Stimulated activated CD4-positive, alpha-beta T cell treated with anti-CD3 and anti-CD28 coated beads, Interleukin-15, amount 100 ng/mL, for 1 hour (primary cell): ENCODE measurements at places on chromosomes 5 and 9.
A peak's percentile ranks its signal among the peaks of the same experiment; 100 is the strongest.

DNA sequence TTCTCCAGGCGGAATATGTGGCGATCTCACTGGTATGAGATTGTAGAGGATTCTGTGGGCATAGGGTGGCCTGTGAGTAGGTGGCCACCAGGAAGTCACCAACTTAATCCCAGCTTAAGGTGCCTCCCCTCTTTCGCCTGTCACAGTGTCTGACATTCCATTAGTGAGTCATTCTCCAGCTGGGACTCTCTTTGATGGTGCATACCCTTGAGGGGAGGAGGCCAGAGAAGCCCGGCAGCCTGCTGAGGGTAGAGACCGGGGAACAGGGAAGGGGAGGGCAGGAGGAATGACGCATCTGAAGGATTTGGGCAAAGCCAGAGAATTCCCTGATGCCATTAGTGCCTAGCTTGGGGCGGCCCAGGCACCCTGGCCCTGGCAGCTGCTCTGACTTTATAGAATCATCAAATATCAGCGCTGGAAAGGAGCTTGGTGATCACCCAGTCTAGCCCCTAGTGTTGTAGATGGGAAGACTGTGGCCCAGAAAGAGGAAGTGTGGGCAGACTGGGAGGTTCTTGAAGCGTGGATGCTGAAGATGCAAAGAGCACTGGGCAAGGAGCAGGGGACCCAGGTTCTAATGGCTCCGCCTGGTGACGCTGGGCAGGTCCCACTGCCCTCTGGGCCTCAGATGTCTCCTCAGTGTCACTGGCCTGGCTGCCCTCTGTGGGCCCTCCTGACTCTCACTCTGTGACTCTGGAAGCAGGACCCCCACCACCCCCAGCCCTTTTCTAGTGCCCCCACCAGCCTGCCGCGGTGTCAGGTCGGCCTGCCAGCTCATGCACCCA, 41.4 kb downstream of the DAB2IP start:
- DNase-seq: no peak

- no peak for DNase-seq
These were observed 4.2 kb downstream of the CTXN3 start for GRCh38 chr5:127652952-127653611.

DNA sequence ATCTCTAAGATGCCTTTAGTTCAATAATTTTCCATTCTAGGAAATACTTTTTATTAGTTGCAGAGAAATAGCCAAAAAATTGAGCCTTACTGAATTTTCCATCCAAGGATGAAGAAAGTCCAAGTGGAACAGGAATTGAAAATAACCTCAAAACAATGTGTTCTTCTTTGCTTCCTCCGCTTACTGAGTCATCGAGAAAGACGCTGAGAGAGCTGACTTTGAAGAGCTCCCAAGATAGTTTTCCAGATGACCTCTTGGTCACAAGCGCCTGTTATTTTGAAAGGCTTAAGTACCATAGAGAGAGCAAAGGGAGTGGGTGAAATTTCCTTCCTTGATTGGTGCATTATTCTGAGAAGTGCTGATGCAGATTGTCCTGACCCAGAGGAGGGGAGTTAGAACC, 253.5 kb upstream of the ATP10B start:
- DNase-seq: no peak

DNA sequence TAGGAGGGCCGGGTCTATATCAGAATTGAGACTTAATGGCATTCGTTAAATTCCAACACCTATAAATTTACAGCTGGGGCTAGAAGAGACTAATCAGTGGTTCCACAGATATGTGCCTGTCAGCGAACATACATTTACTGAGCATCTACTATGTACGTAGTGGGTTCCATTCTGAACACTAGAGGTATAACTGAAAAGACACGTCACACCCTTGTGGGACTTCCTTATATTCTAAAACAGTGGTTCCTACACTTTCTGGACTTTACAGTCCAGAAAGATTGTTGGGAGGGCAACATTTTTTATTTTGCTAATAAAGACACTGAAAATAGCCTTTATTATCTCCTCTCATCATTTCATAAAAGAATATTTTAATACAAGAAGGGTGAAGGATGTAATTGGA, 140.5 kb downstream of the SCAMP1 start:
- DNase-seq: no peak

GRCh38 chr9:78601957-78602565, 305.1 kb downstream of the PSAT1 start:
- no peak for DNase-seq

DNA sequence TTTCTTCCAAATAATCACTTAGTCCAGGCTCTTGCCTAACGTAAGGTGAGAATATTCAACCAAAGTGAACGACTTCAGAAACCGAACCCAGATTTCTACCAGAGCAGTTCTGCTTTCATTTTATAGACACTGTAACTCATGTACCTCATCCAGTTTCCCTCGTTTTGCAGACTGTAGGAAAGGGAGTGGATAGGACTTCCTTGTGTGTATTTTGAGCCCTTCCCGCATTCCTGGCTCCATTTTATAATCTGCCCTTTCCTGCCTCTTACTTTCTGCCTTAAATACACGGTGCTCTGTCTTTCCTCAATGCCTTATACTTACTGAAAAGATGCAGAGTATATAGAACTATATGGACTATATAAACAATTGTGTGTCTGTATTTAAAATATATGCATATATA, 20.8 kb downstream of the MINAR2 start:
- no peak for DNase-seq

- DNase-seq: no peak
These were observed 13.8 kb upstream of the SNX2 start for GRCh38 chr5:122761115-122761514.

DNA sequence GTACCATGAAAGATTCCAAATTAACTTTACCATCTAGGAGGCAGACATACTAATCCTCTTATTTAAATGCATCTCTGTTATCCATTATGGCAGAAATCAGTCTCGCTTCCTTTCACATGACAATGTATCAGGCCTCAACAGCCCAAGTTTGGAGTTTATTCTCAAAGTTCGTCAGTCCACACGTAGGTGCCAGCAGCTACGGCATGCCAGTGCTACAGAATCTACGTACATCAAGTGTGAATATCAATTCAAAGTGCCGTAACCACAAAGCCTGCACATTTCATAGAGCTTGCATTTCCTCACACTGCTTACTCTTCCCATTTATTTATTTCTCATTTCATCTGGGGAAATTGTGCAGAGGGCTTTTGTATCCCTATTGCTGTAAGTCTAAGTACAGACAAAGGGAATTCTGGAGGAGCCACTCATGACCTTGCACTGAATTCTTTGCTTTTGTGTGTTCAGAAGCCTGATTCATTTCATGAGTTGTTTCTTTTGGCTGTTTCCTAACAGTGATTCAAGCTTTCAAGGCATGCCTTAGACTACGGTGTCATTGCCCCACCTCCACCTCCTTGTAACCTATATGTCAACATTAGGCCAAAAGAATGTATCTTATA, 10.0 kb downstream of the ENC1 start:
- no peak for DNase-seq

- DNase-seq: no peak
These were observed 342.5 kb upstream of the MPDZ start for GRCh38 chr9:13621872-13622564.

- no peak for DNase-seq
These were observed 81.0 kb downstream of the DAPK1 start for GRCh38 chr9:87578625-87579024.

- DNase-seq: no peak
These were observed 65.2 kb downstream of the NSD1 start for GRCh38 chr5:177198738-177199137.

DNA sequence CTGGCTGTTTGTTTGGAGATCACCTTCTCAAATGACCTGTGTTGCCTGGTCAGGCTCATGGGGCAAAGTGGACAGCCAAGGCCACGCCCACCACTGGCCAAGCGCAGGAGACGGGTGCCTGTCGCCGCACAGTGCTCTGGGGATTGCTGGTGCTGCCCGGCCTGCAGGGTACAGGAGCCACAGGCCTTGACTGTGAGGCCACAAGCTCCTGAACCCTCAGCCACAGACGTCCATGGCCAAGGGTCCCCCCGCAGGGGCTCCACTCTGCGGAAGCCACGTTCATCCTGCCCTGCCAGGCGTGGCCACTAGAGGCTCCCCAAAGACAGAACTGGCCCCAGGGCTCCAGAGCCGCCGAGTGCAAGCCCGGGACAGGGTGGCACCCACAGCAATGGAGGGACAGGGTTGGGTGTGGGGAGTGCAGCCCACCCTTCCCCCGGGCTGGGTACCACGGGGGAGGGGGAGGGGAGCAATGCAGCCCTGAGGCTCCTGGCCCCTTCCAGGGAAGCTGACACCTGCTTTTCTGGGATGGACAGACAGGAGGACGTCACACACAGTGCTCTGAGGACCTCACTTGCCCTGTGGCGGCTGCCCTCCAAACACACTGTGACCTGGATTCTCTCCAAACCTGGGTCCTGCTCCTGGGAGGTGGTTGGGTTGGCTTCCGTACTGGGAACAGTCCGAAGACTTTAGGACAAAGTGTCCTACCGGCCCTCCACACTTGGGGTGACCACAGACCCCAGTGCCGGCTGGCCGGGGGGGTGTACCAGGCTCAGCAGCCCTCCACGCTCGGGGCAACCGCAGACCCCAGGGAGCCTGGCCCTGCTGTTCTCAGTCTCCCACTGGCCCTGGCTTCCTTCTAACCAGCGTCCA, 21.5 kb downstream of the TPPP start:
- DNase-seq: peak; percentile 57

DNA sequence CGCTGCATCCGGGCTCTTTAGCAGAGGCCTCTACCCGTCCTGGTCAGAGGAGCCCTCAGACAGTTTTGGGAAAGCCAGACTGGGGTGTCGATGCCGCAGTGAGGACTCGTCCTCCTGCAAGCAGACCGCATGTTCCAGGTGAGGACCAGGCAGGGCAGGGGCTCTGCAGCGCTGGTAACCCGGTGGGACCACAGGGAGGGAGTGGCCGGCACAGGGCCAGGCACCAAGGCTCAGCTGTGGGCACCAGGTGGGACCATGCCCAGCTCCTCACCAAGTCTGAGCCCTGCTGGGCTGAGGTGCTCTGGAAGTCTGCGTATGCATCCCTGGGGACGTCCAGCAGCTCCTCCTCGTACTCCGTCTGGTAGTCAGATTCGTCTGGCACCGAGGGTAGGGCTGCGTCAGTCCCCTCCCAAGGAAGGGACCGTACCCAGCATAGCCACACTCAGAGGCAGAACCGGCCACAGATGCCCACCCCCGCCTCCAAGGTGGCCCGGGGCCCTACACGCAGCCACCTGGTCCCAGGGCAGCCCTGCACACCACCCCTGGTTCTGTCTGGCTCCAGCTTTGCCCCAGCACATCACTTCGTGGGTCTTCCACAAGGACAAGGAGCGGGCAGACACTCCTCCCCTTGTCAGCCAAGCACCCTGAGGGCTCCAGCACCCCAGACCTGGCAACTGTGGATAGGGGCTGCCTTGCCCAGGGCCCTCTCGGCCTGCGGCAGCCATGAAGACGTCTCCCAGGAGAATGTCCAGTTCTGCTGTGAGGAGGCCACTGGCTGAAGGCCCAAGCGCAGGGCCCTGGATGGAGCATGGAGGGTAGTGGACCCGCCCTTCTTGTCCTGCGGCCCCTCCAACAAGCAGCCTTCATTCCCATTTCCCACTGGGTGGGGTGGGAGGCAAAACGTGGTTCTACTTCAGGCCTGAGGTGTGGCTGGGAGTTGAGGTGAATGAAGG, 1.5 kb upstream of the NSMF start:
- no peak for DNase-seq

GRCh38 chr5:151007430-151008209, 12.8 kb upstream of the GPX3 start:
- no peak for DNase-seq

DNA sequence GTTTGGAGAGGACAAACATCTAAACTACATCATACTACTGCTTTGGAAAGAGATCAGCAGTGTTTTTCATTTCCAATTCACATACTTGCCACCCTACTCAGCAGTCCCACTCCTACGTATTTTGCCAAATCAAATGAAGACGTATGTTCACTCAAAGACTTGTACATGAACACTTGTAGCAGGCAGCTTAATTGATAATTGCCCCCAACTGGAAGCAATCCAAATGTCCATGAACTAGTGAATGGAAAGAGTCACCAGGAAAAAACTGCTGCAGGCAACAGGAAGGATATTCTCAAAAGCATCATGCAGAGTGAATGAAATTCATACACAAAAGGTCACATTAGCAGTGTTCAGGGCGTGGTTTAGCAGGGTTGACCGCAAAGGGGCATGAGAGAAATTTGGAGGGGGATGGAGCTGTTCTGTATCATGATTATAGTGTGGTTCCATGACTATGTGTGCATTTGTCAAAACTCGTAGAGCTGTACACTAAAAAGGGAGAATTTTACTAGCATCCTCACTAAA, 38.8 kb downstream of the PAEP start:
- no peak for DNase-seq

DNA sequence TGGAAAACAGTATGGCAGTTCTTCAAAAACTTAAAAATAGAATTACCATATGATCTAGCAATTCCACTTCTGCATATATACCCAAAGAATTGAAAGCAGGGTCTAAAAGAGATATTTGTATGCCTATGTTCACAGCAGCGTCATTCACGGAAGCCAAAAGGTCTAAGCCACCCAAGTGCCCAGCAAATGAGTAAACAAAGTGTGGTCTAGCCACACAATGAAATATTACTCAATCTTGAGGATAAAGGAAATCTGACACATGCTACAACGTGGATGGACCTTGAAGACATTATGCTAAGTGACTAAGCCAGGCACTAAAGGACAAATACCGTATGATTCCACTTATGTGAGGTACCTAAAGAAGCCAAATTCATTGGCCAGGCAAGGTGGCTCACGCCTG, 11.1 kb upstream of the MED27 start:
- DNase-seq: no peak

GRCh38 chr9:75002422-75003023, 25.6 kb downstream of the CARNMT1 start:
- DNase-seq: no peak

DNA sequence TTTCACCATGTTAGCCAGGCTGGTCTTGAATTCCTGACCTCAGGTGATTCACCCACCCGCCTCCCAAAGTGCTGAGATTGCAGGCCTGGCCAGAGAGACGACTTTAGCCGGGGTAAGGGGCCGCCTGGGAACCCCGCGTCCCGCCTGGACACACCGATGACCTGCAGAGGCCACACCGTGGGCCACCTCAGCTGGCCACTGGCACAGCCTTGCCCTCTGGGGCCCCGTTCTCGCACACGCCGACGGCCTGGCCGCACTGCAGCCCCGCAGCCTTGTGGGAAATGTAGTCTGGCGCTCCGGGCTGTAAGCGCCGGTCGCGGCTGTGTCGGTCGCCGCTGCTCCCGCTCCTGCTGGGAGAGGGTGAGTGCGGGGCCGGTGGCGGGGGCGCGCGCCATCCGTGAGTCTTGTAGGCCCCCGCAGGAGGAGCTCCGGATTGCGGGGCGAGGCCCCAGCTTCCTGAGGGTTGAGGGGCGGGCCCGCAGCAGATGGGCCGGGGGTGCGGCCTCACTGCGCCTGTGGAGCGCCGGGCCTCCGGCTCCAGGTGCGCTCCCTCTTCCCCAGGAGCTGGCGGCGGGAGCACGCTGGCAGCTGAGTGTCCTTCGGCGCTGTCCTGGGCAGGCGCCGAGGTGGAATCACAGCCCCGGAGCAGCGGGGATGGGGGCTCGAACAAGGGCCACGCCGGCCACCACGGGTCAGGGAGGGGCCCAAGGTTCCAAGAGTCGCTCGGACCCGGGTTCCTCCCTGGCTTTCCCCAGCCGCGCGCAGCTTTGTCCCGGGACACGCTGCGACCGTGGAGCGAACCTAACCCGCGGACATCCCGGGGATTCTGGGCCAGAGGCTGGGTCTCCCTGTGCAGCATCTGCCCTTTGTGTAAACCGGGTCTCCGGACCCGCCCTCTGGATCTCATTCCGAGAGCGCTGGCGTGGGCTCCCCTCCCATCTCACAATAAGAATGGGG, at the start of gene ZFP2:
ZFP2 (plus strand) TSS at position 299 of the 957 bp plus-strand sequence. CDS start 35,401 bp downstream, outside the sequence.
- DNase-seq: peak; percentile 24
